ENCODE measurements at places on chromosomes 2 and 18. TPM values are rescaled to one million over a fixed set of nuclear protein-coding genes. Genes with fewer than 3 reads are reported as not detected.

DNA sequence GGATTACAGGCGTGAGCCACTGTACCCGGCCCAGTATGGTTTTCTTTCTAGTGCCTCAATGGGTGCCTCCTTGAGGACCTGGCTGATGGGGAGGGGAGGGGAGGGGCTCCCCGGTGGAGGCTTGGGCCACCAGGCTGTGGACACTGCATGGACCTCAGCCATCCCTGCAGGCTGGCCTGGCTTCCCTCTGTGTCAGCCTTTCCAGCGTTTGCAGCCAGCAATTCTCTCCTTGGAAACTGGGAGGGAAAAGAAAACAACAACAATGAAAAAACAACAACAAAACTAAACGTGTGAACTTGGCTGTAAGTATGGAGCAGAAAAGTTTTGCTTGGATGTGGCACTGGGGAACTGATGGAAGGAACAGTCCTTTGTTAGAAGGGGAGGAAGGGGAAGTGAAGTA, 159.3 kb downstream of the GLI2 start:
- no peaks in the 10 kb centered on the region for H3K4me1 ChIP-seq
- DNase-seq, result no peak
- H3K27ac ChIP-seq, result no peak overlapping the region
- no peaks in the 10 kb centered on the region for H3K27me3 ChIP-seq
- H3K36me3 ChIP-seq, result no peaks in the 10 kb centered on the region

DNA sequence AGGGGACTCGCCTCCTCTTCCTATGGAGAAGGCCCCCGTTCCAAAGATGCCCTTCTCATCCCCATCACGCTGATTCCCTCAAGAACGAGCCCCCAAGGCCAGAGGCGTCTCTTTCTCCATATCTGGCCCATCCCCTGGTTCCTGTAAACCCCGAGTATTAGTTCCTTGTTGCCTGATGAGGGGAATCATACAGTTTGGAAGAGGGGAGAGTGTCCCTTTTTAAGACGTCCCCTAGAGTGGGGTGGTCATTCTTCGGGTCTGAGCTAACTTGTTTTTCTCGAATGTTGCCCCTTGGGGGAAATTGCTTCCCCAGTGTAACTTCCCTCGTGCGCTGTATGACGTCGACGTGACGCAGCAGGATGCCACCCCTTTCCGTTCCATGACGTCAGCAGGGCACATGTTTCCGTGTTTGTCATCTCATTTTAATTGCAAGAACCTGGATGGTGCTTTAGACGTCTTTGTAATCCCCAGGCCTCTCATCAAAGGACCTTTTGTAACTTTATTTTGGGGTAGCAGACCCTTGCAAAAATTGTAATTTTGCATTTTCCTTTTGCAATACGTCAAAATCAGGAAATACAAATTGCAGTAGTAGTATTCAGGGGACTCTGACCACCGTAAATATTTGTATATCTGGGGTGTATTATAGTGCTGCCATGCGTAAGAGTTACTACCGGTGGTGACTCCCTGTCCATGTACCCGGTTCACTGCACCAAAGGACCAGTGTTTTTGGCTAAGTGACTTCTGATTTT, 569 bp downstream of the BABAM2 start:
- peak; percentile 96 for DNase-seq
- H3K4me3 ChIP-seq, result peak overlapping the region; percentile 87
- H3K27ac ChIP-seq, result peak overlapping the region; percentile 99
- no peaks in the 10 kb centered on the region for H3K27me3 ChIP-seq

- peaks cover 15% of the 10 kb centered on the region for H3K36me3 ChIP-seq
- no peak for DNase-seq
- no peaks in the 10 kb centered on the region for H3K27me3 ChIP-seq
- peak overlapping the region; percentile 96 for H3K4me3 ChIP-seq
- H3K4me1 ChIP-seq, result peaks cover 37% of the 10 kb centered on the region
Measured at GRCh38 chr18:63365876-63366212, 1.2 kb downstream of the KDSR start.

DNA sequence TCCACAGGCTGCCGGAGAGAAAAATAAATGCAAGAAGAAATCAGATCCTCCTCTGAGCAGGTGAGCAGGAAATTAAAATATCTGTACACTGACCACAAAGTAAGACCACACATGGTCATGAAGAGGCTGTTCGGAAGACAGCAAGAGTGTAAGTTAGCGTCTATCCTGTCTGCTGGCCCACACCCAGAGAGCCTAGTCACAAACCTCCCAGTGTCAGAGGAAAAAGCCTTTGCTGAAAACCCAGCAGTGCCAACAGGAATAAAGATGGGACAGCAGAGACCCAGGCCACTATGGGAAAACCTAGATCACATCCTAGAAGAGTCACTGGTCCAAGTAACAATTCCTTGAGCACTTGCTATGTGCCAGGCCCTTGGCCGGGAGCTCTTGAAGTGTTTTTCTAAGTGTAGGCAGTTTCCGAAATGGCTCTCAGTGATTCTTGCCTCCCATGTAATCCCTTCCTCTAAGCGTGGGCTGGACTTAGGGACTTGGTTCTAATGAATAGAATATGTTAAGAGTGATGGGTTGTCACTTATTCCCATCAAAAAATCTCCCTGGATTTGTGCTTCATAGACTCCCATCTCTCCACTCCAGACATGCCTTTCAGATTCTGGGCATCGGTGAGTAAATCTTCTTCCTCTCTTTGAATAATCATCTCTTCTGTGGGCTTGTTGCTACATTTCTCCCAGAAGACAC, 110.9 kb upstream of the PKDCC start:
- no peaks in the 10 kb centered on the region for H3K27me3 ChIP-seq
- H3K27ac ChIP-seq, result no peak overlapping the region
- no peak for DNase-seq
- no peaks in the 10 kb centered on the region for H3K36me3 ChIP-seq

SP9 gene
- total RNA-seq, result not detected

SERPINB12 gene
- not detected for total RNA-seq

TRIM43 gene
- total RNA-seq, result not detected

DNA sequence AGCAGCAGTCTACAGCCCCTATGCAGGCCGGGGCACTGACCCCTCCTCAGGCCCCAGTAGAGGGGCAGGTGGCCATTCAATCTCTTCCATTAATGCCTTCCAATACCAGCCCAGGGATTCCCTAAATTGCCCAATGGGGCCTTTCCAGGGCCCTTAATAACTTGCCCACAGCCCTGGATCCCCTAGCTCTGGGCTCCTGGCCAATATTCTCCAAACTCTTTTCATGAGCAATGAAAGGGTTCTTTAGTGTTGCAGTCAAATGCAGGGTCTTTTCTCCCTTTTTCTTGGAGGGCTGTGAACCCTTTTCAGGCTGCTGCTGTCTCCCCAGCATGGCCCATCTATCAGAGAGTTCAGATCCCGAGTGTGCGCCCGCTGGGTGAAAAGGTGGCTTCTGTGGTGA, 41.3 kb upstream of the SLC1A4 start:
- no peak for DNase-seq
- peaks cover 30% of the 10 kb centered on the region for H3K4me1 ChIP-seq
- H3K36me3 ChIP-seq, result no peaks in the 10 kb centered on the region
- H3K27me3 ChIP-seq, result no peaks in the 10 kb centered on the region
- H3K4me3 ChIP-seq, result no peak overlapping the region

SRD5A2 gene
- not detected for total RNA-seq

DNA sequence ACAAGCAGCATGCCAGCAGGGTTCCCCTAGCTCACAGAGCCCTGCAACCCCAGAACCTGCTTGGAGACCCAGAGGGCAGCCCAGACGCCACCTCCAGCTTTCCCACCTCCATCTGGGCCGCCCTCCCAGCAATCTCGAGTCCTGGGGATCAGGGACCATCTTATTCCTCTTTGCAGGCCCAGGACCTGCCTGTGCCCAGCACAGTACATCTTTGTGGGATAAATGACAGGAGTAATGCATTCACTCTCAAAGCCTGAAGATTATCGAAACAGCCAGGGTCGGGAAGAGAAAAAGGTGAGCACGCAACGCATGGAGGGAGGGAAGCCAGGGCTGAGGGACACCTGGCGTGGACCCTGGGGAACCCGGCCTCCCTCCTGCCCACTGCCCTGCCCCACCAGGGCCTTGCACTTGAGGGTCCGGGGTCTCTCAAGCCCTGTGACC, 144.1 kb downstream of the NDUFA10 start:
- no peak overlapping the region for H3K27ac ChIP-seq
- no peak overlapping the region for H3K4me3 ChIP-seq
- H3K27me3 ChIP-seq, result no peaks in the 10 kb centered on the region
- peaks cover 6% of the 10 kb centered on the region for H3K4me1 ChIP-seq
- H3K36me3 ChIP-seq, result no peaks in the 10 kb centered on the region
- DNase-seq, result no peak

MATN3 gene
- total RNA-seq, result not detected

BBS5 gene
- 1.4 TPM for total RNA-seq
